Endothelial cell of umbilical vein (primary cell): ENCODE measurements at places on chromosomes 1 and 21.

DNA sequence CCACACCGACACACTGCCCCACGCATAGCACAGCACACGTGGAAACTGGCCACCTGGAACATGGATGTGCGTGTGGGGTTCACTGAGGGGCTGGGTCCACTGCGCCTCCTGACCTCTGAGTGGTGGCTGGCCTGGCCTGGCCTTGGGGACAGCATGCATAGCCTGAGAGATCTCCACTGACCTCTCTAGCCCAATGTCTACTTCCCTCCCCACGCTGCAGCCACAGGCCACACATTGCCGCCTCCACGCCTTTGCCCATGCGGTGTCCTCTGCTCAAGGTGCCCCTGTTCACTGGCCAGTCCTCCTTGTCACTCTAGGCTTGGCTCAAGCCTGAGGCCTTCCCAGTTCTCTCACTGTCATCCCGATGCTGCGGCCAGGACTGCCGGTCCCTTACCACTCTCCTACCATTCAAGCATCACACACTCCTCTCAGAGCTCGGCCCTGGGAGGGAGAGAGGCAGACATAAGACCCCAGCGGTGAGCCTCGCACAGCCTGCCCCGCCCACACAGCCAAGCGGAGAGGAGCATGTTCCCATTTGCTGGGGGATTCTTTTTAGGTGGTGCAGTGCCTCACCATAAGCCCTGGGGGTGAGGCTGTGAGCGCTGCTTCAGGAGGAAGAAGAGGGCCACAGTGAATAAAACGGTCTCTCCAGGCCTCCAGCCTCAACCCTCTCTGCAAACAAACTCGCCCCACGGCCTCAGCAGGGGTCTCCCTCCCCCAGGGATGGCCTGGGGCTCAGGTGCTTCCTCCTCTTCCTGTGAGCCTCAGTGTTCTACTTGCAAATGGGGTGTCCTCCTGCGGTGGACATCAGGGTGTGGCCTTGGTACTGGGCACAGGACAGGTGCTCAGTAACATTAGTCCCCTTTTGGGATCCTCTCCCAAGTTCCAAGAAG is 80.8 kb downstream of the DMRTB1 start:
- no peak for DNase-seq

GRCh38 chr1:185533596-185533995 is 200.6 kb upstream of the HMCN1 start:
- no peak for DNase-seq

DNA sequence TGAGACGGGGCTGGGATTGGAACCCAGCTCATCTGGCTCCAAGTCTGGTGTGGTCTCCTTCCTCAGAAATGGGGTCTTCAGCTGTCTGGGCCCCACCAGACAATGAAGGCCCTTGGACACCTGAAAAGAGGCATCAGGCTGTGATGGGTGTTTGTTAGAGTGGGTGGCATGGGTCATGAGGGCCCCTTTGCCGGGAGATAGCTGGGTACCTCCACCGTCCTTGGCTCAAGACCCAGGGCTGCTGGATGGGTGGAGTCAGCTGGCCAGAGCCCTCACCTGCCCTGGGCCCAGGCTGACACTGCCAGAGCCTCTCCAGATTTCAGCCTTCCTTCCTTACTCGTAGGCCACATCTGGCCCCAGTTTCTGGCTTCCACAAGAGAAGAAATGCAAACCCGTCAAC is 13.4 kb upstream of the TTC22 start:
- DNase-seq: no peak

- peak; percentile 41 for DNase-seq
These were observed 745 bp downstream of the MAGI3 start for GRCh38 chr1:113390871-113391648.

- no peak for DNase-seq
These were observed 49.7 kb upstream of the HSD17B7 start for GRCh38 chr1:162740755-162741154.

DNA sequence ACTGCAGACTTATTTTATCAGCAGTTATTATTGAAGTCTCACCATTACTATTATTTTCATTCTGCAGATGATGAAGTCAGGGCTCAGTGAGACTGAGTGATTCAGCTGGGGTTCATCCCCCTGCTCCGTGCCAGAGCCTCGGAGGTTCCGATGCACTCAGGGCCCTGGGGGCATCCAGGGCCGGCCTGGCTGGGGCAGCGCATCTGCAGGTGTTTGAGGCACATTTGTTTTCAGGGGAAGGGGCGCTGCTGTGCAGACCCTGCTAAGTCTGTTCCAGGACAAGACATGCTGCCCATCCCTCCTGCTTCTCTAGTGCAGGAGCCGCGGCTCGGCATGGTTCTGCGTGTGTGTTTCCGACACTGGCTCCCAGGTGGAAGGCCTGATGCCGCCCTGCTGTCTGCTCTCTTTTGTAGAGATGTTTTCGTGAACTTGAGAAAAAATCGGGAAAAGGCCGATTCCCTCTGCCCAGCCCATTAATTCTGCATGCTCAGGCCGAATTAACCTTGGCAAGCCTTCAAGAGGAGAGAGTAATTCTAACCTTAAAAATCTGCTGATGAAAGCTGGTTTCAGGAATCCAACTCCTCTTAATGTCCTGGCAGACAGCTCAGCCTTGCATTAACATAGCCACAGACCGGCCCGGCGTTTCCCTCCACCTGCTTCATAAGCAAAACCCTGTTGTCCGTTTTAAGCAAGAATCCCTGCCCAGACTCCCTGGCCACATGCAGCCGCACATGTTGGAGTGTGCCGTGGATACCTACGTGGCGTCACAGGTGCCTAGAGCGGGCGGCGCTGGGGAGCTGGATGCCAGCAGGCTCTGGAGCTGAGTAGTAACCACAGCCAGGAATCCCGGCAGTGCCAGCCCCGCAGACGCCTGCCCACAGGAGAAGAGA is 316.0 kb upstream of the VAMP3 start:
- DNase-seq: no peak
